ENCODE measurements at places on chromosomes 7 and 10. TPM values are rescaled to one million over a fixed set of nuclear protein-coding genes. Genes with fewer than 3 reads are reported as not detected.

GRCh38 chr7:25024066-25024465 is 44.1 kb upstream of the OSBPL3 start:
- no peak for DNase-seq

- DNase-seq: no peak
Measured at GRCh38 chr7:13099154-13099795, 411.8 kb downstream of the ARL4A start.

DNA sequence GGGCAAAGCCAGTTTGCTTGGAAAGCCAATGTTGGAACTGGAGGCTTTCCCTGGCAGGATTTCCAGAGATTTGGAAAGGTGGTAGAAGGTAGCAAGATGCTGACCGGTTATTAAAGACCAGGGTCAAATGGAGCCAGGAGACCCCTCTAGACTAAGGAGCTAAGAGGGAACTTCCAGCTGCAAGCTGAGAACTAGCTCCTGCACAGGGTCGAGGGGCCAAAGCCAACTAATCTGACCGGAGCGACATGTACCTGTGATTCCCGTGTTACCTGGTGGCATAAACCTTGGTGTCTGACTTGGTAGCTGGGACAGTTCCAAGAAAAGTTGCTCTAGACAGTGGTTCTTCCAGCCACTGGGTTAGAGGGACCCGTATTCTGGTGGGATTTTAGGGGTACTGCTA is 41.8 kb downstream of the SPDYE5 start:
- DNase-seq: no peak

GRCh38 chr10:80068270-80068669 is 10.2 kb upstream of the TMEM254 start:
- DNase-seq: peak; percentile 64

Gene CRPPA
- 0.73 TPM for polyA plus RNA-seq

Gene NUDT13
- 3.6 TPM for polyA plus RNA-seq

Gene YAE1
- polyA plus RNA-seq: 88.7 TPM

Gene STK31
- polyA plus RNA-seq: 0.55 TPM

Gene GTPBP4
- 62.6 TPM for polyA plus RNA-seq

All from GM23338 (cell line).